Right ventricle myocardium superior (tissue), 1 donor: ENCODE measurements at places on chromosomes 6 and 20. TPM values are rescaled to one million over a fixed set of nuclear protein-coding genes. Genes with fewer than 3 reads are reported as not detected.

- DNase-seq: peak; percentile 84
Observed at GRCh38 chr20:5100684-5101347, 18.9 kb downstream of the PCNA start.

GRCh38 chr6:4028051-4028450, 50.9 kb downstream of the FAM217A start:
- no peak for DNase-seq

DNA sequence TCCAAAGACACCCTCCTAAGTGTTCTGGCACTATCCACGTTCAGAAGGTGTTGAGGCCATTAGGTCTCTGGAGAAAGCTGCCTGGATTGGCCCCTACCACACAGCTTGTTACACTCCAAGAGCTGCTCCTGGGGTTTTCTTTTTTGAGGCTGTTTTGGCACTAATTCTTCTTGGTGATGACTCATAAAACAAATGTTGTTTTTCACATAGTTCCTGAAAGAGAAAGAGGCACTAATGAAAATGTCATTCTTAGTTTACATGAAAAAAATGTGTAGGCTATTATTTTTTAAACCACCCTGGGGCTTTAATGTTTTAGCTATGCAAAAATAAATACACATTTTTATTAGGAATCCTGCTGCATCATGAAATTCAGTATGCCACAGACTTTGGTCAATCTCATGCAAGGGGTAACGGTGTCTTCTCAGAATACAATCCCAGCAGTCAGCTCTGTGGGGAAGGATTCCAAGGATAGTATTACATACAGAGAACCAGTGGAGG, 38.1 kb downstream of the TBPL1 start:
- no peak for DNase-seq

GRCh38 chr6:116625872-116626271, 9.6 kb downstream of the RSPH4A start:
- DNase-seq: no peak

SLC12A5 gene
- total RNA-seq: not detected

DNA sequence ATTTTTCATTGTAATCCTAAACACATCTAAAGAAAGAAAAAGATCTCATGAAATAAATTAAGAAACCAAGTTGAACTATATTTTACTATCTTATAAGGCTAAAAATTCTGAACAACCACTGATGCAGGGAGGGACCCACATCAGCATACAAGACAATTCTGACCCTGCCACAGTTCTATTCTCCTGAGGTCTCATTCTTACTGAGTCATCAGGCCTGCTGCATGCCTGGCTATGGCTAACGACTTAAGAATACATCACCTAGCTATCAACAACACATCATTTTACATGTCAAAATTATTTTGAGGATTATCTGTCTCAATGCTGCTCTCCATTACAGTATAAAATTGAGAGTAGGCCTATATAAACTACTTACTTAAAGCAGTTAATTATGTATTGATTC, 52.9 kb downstream of the FBXL4 start:
- no peak for DNase-seq
